ENCODE measurements at places on chromosomes 11 and 22.

GRCh38 chr22:44437216-44438055, 60.6 kb downstream of the RTL6 start:
- DNase-seq, result no peak

DNA sequence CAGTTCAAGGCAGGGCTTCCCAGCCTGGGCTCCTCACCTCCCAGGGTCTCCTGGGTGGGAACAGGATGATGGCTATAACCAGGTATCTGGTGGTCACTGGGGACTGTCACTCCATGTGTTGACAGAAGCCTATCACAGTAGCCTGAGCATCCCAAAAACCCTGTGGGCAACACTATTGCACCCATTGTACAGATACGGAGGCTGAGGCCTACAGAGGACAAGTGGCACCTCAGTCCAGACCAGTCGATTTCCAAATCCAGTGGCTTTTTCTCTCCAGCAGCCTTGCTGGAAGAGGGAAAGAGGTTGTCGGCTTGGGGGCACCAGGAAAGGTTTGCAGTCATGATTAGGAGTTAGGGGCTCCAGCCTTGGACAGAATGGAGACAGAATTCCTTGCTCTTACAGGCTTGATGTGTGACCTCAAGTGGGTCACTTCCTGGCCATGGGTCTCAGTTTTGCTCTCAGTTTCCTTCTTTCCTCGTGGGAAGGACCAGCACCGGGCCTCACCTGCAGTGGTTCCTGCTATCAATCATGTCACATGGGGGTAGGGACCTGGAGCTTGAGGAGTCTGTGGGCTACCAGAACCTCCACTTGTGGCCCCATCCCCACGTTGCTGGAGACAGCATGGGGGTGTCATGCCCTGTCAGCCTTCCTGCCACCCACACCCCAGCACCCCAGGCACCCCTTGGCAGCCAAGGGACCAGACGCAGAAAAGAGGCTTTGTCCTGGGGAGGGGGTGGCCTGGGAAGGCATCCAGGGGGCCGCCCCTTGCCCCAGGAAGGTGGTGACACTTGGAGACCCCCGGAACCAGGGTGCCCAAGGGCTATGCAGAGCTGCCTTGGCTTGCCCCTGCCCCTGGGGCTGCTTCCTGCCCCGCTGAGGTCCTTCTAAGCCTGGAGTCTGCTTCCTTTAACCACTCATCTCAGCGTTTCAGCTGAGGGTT, 2.1 kb downstream of the EMID1 start:
- DNase-seq, result no peak

DNA sequence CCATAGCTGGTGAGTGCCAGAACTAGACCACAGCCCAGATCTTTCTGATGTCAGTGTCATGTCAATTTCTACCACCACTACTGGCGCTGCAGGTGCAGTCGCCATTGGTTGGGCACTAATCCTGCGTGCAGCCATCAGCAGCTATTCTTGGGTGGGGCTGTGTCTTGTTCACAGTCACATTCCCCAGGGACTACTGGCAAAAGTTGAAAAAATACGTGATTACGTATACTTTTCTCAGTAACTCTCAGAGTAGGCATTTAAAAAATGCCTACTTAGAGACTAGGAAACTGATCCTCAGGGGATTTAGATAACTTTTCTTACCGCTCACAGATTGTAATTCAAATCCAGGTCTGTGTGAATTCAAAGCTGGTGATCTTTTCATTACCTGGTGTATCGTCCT, 127.7 kb downstream of the ADAMTS15 start:
- DNase-seq, result no peak

- DNase-seq, result no peak
These were observed 906 bp downstream of the CCDC90B start for GRCh38 chr11:83285151-83285770.

- DNase-seq, result no peak
These were observed 65.6 kb downstream of the SHANK2 start for GRCh38 chr11:71186806-71187205.

DNA sequence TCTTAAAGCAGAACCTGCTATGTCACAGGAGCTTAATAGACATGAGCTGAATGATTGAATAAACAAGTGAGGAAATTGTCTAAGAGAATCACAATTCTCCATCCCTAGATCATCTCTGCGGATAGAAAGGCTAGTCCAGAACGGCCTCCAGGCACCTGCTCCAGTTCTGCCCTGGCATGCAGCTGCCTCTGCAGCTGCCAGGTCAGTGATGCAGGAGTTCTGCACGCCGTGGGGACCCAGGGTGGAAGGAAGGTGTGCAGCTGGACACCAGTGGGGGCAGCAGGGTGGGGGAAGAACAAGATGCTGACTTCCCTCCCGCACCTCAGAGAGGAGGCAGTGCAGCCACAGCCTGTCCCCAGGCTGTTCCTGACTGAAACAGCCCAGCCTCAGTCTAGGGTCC, 192.1 kb upstream of the NCAM1 start:
- no peak for DNase-seq

Data from NCI-H2081 treated with DMSO at 0.1 percent for 48 hours (cell line).